Occipital lobe (tissue), 3 donors: ENCODE measurements at places on chromosomes 3 and 15. TPM values are rescaled to one million over a fixed set of nuclear protein-coding genes. Genes with fewer than 3 reads are reported as not detected.

DNA sequence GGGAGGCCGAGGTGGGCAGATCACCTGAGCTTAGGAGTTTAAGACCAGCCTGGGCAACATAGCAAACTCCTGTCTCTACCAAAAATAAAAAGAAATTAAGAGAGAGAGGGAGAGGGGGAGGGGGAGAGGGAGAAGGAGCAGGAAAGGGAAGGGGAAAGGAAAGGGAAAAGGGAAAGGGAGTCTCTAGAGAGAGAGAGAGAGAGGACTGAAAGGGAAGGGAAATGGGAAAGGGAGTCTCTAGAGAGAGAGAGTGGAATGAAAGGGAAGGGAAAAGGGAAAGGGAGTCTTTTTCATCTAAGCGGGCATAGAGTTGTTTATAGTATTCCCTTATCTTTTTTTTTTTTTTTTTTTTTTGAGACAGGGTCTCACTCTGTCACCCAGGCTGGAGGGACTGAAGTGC, 148.1 kb downstream of the NEO1 start:
- no peak for DNase-seq

DNA sequence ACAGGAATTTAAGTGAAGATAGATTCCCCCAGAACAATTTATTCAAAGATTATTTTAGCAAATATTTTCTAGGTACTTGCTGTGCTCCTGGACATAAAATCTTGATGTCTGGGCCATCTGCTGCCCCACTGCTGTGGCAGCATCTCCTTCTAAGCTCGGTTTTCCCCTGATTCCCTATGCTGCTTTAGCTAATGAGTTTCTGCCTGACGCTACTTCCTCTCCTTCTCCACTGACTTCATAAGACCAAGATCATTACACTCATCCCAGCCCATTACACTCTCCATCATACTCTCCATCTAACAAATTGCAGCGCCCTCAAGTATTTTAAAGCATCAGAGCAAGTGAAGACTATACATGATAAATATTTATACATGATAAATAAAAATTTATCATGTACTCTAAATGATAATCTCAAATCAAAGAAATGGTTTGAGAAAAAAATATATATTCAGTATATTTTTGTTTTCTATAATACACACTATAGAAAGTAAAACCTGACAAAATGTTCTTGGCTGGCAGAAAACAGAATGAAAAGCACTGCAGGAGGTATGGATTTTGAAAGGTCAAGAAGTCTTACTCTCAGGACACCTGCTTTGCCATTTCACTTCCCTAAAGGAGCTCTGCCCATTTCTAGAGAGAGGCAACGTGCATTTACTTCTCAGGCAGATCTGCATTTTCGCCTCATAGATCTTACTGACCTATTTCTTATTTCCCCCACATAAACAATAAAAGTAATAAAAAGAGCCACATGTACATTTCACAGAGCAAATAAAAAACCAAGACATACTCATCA, 232.0 kb downstream of the KCNMB2 start:
- DNase-seq = no peak

- DNase-seq = no peak
Observed at GRCh38 chr3:78633626-78634025, 1134.2 kb downstream of the ROBO1 start.

Gene PLSCR1
- 11.9 TPM for total RNA-seq

Gene MUC13
- total RNA-seq = not detected

Gene GABRA5
- total RNA-seq = 38.1 TPM

Gene CYP8B1
- not detected for total RNA-seq

Gene PIGZ
- 5.0 TPM for total RNA-seq

Gene ANKRD63
- not detected for total RNA-seq

Gene XIRP1
- not detected for total RNA-seq
